ENCODE measurements at places on chromosomes 7 and 10.
A peak's percentile ranks its signal among the peaks of the same experiment; 100 is the strongest.

DNA sequence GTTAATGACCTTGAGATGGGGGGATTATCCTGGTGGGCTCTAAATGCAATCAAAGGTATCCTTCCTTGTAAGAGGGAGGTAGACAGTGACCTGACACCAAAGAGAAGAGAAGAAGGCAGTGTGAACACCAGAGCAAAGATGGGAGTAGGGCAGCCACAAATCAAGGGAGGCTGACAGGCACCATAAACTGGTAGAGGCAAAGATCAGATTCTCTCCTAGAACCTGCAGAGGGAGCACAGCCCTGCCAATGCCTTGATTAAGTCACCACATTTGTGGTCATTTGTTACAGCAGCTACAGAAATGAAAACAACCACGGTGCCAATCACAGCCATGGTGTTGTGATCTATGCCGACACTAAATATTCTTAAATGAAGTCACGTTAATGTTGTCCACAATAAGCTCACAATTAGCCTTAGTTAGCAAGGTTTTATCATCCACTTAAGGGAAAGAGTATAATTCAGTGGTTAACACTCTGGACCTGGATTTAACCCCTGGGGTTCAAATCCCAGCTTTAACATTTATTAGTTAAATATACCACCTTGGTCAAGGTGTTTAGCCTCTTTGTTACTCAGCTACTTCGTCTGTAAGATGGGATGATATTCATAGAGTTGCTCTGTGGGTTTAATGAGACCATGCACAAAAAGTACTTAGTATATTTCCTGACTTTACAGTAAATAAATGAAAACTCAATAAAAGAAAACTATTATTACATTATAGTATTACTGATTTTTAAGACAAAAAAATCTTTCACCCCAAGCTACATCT is 70.8 kb downstream of the SGMS1 start:
- DNase-seq: no peak

GRCh38 chr7:7103343-7104313 is 78.7 kb upstream of the C1GALT1 start:
- peak; percentile 17 for DNase-seq

DNA sequence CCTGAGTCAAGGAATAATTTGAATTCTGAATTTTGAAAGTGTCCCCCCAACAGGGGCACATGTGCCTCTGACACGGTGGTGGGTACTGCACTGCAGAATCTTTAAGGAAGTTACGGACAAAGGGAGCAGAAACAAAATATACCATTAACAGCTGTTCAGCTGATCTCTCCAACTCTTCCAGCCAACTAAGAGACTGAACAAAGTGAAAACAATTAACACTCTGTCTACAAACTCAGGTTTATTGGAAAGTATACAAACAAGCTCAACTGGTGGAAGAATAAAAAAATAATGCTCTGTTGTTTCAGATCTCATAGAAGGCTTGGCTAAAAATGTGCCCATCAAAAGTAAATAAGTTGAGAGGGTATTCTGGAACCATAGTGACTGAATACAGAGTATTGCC is 34.4 kb downstream of the ASB4 start:
- DNase-seq: no peak

DNA sequence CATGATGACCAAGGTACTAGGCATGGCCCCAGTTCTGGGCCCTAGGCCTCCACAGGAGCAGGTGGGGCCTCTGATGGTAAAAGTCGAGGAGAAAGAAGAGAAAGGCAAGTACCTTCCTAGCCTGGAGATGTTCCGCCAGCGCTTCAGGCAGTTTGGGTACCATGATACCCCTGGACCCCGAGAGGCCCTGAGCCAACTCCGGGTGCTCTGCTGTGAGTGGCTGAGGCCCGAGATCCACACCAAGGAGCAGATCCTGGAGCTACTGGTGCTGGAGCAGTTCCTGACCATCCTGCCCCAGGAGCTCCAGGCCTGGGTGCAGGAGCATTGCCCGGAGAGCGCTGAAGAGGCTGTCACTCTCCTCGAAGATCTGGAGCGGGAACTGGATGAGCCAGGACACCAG is 7.4 kb downstream of the ZSCAN21 start:
- no peak for DNase-seq

GRCh38 chr10:78540355-78541076 is 506.9 kb downstream of the RPS24 start:
- no peak for DNase-seq

DNA sequence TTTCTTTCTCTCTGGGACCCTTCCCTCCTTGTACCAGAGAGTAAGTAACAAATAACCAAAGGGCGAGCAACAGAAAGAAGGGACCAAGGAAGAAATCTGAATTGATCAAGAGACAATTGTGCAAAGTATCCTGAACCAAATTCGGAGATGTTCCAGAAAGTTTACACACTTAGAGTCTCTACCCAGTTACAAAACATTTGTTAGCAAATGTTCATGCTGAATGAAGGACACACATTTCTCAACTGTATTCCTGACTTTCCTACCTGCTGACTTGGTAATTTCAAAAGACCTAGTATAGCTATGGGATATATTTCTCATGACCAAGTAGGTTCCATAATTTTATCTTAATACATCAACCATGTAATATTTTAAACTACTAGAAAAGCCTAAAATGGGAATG is 37.4 kb downstream of the LYZL1 start:
- DNase-seq: no peak

GRCh38 chr10:14775656-14776055 is 959 bp upstream of the FAM107B start:
- no peak for DNase-seq

- no peak for DNase-seq
Observed at GRCh38 chr7:2903682-2904162, 59.6 kb upstream of the GNA12 start.

- no peak for DNase-seq
Observed at GRCh38 chr10:100987685-100988049, 324 bp downstream of the TWNK start.

- no peak for DNase-seq
Observed at GRCh38 chr7:92716825-92717580, 119.4 kb downstream of the CDK6 start.

GRCh38 chr7:33495207-33495606 is 365.8 kb downstream of the BBS9 start:
- peak; percentile 17 for DNase-seq

DNA sequence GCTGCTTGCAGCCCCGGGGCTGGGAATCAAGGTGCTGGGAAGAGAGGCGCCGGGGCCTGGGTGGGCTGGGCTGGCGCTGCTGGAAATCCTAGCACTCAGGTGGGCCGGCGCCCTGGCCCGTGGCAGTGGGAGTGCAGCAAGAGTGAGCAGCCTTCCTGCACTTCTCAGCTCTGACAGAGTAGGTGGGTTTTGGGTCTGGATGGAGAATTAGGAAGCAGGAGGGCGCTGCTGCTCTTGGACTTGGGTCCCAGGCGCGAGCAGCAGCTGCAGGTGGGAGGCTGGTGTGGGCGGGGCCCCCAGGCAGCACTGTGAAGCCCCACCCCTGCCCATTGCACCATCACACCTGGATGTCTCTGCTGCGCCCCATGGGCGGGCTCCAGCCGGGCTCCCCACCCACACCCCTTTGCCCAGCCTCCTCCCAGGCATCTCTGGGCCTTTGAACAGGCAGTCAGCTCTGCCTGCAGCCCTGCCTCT is 6.0 kb downstream of the BRI3 start:
- DNase-seq: no peak

- no peak for DNase-seq
Observed at GRCh38 chr10:33122014-33122809, 164.2 kb upstream of the ITGB1 start.

DNA sequence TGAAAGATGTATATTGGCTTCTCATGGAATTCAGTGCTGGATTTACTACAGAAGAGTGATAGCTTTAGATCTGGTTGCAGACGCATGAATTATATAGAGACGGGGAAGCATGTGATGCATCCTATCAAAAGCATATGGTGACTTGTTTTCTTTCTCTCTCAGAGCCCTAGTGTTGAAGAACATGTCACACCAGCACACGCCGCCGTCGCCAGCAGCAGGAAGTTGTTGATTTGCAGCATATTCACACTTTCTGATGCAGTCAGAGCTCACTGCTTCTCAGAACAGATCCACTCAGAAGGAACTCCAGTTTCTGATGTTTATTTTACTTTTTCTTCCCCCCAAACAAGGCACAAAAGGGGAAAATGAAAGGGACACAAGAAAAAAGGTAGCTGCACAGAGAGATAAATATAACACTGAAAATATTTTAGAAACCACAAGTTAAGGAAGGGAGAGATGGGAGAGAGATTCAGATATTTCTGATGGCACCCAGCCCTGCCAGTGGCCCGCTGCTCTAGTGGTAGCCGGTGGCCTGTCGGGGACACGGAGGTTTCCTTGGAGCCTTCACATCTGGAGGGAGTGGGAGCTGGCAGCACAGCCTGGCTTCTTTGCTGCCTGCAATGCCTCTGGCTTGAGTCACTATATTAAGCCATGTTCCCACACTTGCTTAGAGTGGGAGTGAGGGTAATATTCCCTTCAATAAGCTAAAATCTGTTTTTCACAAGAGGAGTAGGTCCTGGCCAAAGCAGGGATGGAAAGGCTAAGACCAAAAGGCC is 123.2 kb downstream of the NRP1 start:
- DNase-seq: no peak

DNA sequence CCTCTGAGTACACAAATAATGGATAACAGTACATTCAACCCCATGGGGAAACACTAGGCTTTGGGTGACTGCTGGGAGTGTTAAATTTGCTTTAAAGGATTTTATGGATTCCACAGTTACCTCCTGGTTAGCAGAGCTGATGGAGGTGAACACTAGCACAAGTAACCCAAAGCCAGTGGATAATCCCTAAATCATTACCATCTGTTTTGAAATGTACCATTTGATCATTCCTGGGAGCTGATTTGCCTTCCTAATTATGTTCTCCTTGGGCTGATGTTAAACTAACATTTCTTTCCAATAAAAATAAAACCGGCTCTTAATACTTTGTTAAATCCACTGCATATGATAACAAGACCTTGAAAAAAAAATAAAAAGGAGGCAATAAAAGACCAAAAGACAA is 493.9 kb downstream of the PLXNA4 start:
- DNase-seq: no peak

DNA sequence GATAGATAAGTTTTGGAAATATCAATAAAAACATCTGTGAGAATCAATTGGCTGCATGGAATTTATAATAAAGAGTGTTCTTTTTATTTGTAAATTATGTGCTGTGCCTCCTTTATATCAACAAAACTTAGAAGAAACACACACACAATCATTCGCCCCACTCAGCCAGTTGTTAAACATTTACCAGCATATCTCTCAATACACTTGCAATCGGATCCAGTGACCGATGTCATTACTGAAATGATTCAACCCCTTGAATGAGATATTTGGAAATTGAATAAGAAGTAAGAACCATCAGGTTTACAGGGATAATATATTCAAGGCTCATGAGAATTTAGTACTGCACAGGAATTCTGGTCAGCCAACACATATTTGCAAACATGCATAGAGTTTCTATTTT is 35.6 kb downstream of the TAF3 start:
- no peak for DNase-seq

DNA sequence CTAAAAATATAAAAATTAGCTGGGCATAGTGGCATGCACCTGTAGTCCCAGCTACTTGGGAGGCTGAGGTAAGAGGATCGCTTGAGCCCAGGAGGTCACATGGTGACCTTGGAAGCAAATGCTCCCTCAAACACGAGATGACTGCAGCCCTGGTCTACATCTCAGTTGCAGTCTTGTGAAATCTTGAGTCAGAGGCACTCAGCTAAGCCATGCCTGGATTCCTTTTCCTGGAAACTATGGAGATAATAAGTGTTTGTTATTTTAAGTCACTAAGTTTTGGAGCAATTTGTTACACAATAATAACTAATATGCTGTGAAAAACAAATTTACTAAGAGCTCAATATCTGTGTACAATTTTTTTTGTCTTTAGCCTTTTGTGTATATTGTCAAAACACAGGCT is 284.3 kb upstream of the KAT6B start:
- no peak for DNase-seq

DNA sequence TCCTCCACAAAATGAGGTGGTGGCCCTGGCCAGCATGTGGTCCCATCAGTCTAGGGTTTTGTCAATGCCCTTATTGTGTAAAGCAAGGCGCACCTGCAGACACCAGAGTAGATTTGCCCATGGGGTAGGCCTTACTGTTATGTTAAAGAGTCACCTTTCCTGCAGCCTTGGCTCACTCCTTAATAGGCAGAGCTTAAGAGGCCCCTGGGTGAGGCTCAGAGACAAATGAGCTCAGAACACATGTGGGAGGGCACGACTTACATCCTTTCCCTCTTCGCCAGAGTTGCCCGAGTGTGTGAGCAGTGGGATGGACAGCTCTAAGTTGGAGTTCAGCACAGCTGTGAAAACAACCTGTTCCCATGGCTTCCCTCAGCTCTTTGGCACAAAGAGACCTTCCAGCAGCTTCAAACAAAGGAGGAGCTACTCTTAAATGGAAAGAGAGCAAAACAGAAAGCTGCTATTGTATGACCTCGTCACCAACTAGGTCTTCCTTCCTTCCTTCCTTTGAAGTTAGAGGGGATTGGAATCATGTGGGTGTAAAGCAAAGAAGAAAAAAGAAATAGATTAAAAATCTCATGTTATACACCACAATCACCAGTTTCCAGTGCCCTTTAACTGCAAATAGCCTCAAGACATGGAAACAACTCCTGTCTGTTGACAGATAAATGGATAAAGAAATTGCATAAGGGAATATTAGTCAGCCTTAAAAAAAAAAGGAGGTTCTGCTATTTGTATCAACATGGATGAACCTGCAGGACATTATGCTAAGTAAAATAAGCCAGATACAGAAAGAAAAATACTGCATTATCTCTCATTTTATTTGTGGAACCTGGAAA is 11.9 kb upstream of the XPNPEP1 start:
- DNase-seq: no peak

DNA sequence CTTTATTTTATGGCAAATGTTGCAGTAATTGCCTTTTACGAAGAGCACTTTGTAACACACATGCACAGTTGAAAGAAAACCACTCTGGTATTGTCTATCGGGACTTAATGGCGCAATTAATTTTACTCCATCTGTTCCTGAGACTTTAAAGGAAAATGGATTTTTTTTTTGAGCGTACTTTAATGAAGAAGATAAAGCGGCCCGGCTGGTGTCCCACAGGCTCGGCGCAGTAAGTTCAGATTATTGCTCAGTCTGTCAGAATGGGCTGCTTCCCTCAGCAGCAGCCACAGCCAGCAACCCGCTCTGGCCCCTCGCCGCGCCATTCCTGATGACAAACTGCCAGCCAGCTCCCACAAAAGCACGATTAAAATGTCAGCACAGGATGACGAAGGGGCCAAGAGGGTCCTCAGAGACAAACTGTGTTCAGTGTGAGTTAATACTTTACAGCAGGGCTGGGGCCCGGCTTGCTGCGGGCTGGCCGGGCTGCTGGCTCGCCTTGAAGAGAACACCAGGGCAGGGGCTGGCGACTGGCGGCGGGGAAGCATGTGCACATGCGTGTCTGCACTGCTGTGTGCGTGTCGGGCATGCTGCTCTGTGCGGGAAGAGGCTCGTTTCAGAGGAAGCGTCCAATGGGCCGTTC is 501.0 kb upstream of the GALNT17 start:
- DNase-seq: no peak

DNA sequence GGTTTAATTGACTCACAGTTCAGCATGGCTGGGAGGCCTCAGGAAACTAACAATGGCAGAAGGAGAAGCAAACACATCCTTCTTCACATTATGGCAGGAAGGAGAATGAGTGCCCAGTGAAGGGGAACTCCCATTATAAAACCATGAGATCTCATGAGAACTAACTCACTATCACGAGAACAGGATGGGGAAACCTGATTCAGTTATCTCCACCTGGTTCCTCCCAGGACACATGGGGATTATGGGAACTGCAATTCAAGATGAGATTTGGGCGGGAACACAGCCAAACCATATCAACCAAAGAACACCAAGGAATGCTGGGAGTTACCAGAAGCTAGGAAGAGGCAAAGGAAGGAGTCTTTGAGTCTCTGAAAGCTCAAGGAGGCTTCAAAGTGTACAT is 94.3 kb downstream of the IPMK start:
- DNase-seq: no peak
